ENCODE measurements at places on chromosomes 1 and 21.

- no peaks in the 10 kb centered on the region for H3K36me3 ChIP-seq
- no peaks in the 10 kb centered on the region for H3K27me3 ChIP-seq
- no peaks in the 10 kb centered on the region for H3K4me1 ChIP-seq
- DNase-seq: no peak
- H3K27ac ChIP-seq: no peak overlapping the region
Observed at GRCh38 chr21:35119501-35120047, 70.5 kb upstream of the RUNX1 start.

DNA sequence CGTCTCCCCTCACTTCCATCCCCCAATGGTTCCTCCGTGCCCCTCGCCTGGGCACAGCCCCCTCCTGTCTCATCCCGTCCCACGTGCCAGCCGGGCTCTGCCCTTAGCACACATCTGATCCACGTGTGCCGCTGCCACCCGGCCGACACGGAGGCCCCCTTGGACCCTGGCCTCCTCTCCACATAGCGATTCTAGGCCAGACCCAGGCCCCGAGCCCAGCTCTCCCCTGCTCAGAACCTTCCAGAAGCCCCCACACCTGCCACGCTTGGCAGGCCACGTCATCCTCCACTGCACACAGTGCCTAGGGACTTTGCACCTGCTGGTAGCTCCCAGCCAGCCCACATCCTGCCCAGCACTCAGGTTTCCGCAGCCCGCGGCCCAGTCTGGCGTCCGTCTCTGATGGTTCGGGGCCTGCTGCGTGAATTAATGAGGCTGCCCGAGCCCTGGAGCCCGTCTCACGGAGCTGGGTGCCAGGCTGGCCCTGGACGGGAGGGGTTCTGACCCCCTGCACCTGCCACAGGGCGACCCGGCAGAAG is 20.1 kb downstream of the PLCH2 start:
- no peaks in the 10 kb centered on the region for H3K36me3 ChIP-seq
- no peaks in the 10 kb centered on the region for H3K27me3 ChIP-seq
- no peak for DNase-seq
- H3K27ac ChIP-seq: no peak overlapping the region
- no peaks in the 10 kb centered on the region for H3K4me1 ChIP-seq

DNA sequence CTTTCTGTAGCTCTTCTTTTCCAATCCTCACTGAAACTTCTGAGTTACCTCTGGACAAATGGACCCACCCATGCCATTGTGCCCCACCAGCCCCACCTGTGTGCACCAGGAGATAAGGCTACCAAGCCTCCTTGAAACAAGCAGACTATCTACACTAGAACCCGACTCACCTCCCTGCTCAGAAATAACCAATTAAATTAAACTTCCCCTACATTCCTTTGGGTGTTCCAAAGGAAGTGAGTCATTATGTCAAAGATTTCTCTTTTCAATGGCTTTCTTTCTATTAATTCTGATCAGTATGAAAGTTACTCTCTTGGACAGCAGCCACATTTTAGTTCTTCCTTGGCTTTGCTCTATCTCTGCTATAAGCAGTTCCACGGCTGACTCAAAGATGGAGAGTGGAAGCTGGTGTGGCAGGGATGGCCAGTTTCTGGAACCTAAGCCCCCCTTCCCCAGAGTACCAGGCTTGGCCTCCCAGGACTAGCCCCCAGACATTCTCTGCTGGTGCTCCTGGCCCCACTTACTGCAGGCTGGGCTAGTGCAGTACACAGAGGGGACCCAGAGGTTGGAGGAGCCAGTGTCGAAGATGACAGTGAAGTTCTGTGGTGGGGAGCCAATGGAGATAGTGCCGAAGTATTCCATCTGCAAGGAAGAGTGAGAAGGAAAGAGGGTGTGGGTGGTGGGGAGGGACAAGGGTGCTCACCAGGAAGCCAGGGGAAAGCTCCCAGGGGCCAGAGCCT is 1.9 kb downstream of the CTSE start:
- H3K27me3 ChIP-seq: no peaks in the 10 kb centered on the region
- H3K4me3 ChIP-seq: no peak overlapping the region
- H3K27ac ChIP-seq: no peak overlapping the region
- DNase-seq: no peak
- H3K4me1 ChIP-seq: no peaks in the 10 kb centered on the region

DNA sequence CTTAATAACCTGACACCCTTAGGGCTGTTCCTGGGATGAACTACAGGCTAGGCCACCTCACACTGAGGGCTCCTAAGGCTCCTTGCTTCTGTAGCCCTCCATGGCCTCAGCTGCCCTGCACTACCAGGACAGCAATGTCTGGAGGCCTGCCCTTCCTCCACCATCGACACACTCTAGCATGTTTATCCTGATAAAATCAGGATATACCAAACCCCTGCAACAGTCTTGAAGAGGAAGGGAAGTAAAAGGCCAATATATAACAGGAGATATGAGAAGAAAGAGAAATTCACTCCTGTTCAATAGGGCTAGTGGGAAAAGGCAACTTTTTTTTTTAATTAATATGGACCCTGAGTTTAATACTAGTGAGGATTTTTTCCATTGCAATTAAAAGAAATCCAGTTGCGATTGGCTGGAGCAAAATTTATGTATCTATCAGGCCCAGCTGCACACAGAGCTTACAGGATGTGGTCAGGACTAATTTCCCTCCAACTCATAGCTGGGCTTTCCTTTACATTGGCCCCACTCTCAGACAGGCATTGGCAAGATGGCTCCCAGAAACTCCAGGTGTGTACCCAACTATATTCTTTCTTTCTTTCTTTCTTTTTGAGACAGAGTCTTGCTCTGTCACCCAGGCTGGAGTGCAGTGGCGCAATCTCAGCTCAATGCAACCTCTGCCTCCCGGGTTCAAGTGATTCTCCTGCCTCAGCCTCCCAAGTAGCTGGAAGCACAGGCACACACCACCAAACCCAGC is 13.5 kb upstream of the ATP2B4 start:
- no peaks in the 10 kb centered on the region for H3K36me3 ChIP-seq
- no peak overlapping the region for H3K27ac ChIP-seq
- no peaks in the 10 kb centered on the region for H3K4me1 ChIP-seq
- no peak overlapping the region for H3K4me3 ChIP-seq
- DNase-seq: no peak

DNA sequence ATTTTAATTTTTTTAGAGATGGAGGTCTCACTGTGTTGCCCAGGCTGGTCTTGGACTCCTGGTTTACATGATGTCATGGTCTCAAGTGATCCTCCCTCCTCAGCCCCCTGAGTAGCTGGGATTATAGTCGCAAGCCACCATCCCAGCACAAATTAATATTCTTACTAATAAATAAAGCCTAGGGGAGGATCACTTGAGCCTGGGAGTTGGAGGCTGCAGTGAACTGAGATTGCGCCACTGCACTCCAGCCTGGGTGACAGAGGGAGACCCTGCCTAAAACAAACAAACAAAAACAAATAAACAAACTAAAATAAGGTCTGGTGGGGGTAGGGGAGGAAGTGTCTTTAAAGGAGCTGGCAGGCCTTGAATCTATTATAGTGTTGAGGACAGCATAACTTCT is 8.7 kb upstream of the GADD45A start:
- no peaks in the 10 kb centered on the region for H3K27me3 ChIP-seq
- H3K27ac ChIP-seq: no peak overlapping the region
- H3K4me1 ChIP-seq: 0 out of 2 replicates have a peak, but pooled peaks cover 2% of the 10 kb centered on the region

Measured in iPS DF 6.9 (cell line).